Stimulated activated CD8-positive, alpha-beta memory T cell treated with anti-CD3 and anti-CD28 coated beads, Interleukin-7, amount 100 ng/mL, for 48 hours (primary cell): ENCODE measurements at places on chromosomes 16 and 17.

- DNase-seq, result no peak
Measured at GRCh38 chr16:67268136-67268579, 11.2 kb upstream of the PLEKHG4 start.

DNA sequence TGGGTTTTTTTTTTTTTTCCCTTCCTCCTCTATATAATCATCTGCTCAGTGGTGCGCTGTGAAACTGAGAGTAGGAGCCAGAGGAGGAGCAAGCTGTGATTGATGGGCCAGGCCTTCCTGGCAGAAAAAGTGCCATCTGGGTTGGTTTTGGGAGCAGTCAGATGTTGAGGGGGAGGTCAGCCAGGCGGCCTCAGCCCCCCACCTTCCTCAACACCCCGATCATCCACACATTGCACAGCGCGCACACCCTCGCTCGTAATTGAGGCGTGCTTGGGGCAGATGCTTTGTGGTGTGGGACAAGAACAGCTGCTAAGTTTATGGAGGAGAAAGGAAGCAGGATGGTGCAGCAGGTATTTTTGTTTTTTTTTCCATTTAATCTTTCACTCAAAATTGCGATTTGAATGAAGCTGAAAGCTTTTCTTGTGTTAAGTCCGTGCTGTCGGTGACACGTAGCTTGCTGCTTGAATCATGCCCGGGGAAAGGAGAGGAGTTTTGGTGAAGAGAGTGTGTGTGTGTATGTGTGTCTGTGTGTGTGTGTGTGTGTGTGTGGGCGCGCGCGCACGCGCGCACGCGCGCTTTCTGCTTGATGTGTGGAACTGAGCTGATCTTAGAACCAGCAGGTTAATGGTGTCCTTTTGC lies 177.4 kb downstream of the RBFOX1 start:
- no peak for DNase-seq

DNA sequence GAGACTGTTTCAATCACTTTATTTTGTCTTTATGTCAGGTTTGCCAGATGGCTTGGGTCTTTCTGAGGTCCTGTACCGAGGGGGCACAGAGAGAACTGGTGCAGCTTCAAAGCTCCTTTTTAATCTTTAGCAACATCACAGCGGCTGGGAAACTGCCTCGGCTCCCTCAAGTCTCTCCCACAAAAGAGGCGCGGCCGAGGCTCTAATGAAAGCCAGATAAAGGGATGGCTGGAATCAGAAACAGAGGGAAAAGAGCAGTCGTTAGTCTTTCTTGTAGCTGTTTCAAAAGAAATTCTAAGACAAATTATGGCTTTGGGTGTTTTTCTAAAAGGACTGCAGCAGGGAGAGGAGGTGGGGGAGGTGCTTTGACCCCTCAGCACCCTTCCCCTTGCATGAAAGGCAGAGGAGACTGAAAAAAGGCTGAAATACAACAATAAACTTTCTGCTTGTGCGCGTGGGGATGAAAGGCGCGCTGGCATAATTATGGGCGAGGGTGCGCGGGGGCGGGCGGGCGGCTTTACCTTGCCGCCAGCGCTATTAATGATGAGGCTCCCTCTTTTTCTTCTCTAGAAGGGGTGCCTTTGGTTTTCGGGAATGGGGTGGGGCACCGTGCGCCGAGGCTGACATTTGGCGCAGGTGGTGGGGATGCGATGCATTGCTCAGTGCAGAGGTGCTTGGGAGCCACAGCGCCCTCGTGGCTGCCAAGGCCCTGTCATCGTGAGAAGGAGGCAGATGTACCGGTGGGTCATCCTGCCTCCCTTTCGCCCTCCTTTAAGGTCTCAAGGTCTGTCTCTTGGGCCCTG lies 22.3 kb upstream of the BRD7 start:
- no peak for DNase-seq

DNA sequence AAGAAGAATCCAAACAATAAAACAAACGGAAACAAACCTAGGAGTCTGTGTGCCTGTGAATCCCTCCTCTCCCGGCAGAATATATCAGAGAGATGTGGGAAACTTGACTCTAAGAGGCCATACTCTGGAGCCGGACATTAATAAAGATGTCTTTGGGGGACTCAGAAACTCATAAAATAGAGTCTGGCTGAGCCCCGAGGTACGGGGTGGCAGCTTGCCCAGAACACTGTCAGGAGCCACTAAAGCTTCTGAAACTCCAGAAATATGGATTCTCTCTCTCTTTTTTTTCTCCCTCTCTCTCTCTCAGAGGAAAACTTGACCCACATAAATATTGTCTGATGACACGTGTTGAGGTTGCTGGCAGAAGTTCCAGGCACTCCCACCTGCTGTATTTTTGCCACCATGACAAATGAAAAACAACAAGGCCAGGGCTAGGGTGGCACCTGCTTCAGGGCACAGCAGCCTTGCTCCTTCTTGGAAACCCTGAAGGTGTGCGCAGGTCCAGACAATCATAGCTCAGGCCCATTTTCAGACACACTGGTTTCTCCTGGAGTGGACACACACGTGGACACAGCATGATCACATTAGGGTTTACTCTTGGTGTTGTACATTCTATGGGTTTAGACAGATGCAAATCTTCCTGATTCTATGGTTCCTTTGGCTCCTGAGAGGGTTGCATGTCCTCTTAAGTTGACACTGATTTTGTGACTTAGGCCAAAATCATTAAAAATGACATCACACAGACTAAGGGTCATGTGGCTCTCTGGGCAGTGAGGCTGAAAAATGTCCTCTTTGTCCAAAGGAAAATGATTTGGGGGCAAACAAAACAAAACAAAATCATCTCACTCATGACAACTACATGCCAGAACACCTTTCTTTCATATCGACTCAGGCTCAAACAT lies 282.6 kb upstream of the IRX3 start:
- DNase-seq, result no peak

DNA sequence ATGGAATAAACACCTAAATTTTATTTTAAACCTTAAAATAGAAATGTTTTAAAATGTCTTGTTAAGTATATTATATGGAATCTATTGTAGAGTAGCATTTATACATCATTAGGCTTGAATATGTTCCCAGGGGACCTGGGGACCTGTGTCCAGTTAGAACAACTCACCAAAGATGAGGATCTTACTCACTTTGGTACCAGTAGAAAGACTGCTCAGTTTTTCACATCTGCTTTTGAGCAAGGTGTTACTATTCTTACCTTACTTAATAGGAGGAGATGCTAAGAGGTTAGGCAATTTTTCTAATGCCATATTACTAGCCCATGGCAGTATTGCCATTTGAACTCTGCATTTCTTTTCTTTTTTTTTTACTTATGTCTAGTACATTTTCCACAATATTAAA lies 14.7 kb downstream of the STXBP4 start:
- no peak for DNase-seq

- DNase-seq, result no peak
Measured at GRCh38 chr17:9330141-9330540, 245.5 kb downstream of the STX8 start.
